NCI-H1930 (cell line): ENCODE measurements at places on chromosomes 7 and 10.

DNA sequence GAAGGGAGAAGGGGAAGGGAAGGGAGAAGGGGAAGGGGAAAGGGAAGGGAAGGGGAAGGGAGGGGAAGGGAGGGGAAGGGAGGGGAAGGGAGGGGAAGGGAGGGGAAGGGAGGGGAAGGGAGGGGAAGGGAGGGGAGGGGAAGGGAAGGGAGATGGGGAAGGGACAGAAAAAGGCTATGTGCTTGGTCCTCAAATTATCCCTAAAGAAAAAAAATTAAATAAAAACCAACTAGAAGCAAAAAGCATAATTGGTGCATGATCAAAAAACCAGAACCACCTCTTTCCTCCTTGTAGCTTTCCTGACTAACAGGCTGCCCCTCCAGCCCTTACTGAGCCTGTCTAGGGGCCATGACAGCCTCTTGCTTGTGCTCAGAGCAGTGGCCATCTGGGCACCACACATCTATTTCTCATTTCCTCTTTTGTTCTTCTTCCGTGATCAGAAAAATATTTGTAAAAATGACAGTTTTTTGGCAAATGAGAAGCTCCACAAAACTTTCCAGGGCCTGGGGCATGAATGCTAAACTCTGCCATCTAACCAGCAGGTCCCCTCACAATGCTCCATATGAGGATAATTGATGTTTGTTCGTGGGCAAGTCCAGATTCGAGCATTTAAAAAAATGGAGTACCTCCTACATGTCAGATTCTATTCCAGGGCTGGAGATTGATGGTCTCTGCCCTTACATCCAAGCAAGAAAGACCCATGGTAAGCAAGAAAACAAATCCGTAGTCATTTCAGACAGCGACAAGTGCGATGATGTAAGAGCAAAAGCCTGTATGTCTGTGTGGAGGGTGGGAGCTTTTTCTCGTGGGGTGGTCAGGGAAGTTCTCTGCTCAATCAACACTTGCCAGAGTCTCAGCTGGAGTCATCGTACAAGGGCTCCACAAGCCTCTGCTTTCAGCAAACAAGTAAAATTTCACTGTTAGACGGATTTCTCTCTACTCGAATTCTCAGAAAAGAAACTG, 320.9 kb downstream of the WDR11 start:
- DNase-seq: no peak

DNA sequence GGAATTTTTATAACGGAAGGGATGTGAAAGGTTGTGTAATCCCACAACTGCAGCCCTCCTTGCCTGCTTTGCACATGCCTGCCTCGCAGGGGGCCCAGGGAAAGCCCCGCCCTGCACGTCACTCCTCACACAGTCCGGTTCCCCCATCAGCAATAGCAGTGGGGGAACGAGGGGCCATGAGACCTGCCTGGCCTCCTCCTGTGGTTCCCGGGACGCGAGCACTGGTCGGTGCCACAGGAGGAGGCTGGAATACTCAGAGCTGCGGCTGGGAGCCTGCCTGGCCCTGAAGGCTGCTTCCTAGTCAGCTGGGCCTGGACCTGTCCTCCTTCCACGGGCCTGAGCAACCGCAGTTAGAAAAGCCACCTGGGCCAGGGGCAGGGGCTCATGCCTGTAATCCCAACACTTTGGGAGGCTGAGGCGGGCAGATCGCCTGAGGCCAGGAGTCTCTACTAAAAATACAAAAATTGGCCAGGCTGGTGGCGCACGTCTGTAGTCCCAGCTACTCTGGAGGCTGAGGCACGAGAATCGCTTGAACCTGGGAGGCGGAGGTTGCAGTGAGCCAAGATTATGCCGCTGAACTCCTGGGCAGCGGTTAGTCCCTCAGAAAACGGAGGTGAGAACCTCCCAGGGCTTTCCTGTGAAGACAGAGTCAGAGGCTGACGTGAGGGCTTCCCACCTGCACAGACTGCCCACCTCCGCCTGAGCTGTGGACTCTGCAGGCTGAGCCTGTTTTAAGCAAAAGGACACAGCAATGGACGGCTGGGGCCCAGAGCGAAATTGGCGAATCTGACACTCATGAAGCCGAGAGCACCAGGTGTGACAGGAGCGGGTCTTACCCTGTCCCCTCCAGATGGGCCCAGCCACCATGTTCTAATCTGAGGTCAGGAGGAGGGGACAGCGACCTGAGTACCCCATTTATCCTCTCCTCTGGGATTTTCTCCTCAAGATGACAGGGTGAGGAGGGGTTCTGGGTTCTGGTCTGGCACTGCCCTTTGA, 52.9 kb downstream of the VIPR2 start:
- DNase-seq: no peak

GRCh38 chr10:43305876-43306275, 39.0 kb upstream of the RASGEF1A start:
- DNase-seq: no peak

DNA sequence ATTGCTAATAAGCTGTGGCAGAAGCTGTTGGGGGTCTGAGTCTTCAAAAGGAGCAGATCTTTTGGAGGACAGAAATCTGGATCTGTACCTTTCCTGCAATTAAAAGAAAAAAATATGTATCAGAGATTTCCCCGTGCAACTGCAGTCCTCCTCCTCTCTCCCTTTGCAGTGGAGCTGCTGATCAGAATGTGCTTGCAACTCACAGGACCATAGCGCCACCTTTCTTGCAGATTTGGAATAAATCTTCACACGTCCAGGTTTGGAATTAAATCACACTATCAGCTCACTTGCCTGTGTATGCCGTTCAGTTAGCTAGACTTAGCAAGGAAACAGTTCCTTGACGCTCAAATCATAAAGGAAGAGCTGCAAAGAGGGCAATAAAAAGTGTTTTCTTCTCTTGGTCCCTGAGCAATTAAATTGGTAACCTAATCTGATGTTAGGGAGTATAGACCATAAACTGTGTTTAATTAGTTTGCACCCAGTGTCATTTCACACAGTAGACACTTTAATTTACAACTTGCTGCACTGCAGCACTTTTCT, 77.4 kb downstream of the PON1 start:
- peak; percentile 67 for DNase-seq

- no peak for DNase-seq
Observed at GRCh38 chr7:29254591-29254990, 60.0 kb downstream of the CHN2 start.

DNA sequence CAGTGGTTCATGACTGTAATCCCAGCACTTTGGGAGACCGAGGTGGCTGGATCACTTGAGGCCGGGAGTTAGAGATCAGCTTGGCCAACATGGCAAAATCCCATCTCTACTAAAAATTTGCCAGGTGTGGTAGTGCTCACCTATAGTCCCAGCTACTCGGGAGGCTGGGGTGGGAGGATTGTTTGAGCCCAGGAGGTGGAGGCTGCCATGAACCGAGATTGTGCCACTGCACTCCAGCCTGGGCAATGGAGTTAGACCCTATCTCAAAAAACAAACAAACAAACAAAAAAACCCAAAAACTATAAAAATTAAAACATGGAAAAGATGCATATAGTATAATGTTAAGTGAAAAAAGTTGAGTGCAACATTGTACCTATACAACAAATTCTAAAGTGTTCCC, 81.4 kb downstream of the AKR1D1 start:
- DNase-seq: no peak

- no peak for DNase-seq
Observed at GRCh38 chr7:49243521-49243920, 319.2 kb downstream of the CDC14C start.

DNA sequence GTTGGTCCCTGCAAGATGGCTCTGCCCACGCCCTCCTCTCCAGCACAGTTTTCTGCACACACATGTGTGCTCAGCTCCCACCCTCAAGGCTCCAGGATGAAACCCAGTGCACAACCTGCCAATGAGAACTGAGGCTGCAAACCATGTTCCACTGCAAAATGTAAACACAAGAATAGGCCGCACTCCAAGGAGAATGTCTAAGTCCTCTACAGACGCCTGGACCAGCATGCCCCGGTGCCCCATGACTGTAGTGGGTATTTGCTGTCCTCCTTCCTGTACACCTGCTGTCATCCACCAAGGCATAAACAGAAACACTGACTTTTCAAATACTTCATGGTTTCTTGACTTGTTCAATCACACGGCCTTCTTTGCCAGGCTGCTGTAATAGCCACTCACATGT, 72.6 kb downstream of the COBL start:
- no peak for DNase-seq

GRCh38 chr10:37671802-37672201, 185.6 kb downstream of the ZNF248 start:
- no peak for DNase-seq

DNA sequence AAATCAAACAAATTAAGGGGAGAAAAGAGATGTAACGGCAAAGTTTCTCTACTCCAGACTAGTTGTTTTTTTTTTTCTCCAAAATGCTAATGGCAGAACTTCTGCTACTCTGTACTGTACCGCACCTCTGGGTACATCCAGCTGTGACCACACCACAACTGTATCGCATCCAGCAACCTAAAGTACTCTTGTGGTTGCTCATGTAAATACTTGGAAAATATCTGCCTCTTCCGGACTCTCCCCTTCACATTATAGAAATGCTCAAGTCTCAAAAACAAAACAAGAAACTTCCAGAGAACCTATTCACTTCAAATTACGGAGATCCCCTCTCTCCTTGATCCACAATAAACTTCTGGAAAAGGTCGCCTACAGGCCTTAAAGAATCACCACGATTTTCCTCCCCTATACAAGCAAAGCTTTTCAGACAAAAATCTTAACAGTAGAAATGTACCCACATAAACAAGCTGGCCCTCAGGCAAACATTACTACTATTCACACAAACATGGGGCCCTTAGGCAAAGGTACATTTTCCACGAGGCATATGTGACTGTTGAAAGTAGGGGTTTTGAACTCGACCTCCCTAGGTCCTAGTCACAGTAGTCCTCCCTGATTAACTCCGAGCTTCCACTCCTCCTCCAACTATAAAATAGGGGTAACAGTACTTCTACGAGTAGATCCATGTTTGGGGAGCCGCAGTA, 222.9 kb upstream of the MKLN1 start:
- DNase-seq: no peak

- DNase-seq: no peak
Observed at GRCh38 chr7:151795168-151795811, 81.6 kb downstream of the PRKAG2 start.

DNA sequence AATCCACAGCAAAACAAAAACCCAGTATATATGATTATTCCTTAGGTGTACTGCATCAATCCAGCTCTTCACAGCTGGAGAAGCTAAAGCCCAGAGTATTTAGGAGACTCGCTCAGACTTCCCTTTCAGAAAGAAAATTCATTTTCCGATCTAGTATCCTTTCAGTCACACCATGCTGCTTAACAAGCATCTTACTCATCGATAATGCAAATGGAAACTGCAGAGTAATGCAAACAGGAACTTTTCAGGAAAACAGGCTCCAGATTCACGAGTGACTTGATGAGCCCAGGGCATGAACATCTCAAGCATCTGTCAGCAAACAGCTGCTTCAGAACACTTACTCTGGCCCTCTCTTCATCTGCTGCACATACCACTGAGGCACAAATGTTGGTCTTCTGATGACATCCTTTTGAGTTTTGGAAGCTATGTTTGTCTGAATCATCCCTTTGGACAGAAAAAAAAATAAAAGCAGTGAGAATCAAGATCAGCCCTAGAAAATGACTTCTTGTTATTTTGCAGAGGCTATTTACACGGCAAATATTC, 24.9 kb upstream of the ZC3HAV1L start:
- no peak for DNase-seq

DNA sequence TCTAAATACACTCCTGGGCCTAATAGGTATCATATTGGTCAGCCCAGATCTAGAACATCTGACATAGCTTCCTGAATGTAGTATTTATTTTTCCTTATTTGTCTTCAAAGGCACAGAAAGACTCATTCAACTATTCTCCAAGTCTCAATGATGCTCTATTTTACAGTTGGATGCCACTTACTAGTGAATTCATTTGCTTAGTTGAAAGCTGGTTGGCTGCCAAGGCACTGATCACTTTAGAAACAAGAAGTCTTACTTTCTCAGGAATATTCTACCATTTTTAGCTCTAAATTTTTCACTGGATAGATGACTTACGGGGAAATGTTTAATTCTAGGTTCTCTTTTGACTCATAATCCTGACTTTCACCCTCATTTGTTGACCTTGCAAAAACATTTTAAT, 863.4 kb downstream of the SORCS1 start:
- DNase-seq: no peak

GRCh38 chr7:120554960-120555571, 282.1 kb downstream of the KCND2 start:
- DNase-seq: peak; percentile 37

DNA sequence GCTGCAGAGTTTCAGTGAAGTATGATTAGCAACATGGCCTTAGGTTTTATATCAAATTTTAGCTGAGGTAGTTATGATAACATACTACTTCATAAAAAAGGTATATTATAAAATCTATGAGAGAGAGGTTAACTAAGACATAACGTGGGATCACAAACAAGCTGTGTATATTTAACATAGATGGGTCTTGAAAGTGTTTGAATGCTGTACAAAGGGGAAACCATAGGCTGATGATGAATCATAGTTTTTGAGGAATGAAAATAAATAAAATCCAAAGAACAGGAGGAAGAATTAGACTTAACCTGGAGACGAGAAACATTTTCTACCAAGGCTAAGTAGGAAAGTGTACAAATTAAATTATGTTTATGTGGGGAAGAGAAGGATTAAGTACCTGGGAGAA, 119.0 kb downstream of the GNAI1 start:
- no peak for DNase-seq

DNA sequence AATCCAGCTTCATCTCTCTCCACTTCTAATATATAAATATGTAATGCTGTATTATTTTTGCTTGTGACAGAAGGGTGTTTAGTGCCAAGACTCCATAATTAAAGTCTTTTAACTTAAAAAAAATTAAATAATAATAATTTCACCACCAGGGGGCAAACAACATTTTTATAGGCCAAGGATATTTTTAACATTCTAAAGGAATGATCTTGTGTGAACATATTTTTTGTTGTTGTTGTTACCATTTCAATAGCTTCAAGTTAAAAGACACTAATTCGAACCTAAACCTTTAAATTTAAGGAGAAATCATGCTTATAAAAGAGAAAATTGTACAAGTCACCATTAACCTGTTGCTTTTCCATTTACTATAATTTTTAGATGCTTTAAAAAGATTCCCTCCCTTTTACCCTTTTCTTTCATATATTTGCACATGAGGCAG, 7.5 kb upstream of the DNAJC1 start:
- DNase-seq: no peak

- no peak for DNase-seq
Observed at GRCh38 chr7:123901101-123901500, 23.9 kb upstream of the SPAM1 start.

DNA sequence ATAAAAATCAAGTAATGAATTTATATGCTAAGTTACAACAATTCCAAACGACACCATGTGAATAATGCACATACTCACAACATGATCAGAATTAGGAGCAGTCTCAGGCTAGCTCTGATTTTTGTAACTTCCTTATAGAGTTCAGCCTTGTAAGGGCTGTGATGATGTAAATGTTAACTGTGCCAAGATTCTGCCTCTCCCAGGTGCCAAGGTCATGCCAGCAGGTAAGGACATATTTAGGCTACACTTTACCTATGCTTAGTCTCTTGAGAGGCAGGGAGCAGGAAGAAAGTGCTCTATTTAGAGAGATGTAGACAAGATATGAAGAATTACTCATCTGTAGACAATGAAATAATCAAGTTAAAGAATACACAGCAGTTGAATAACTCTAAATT, 53.6 kb upstream of the AGR3 start:
- DNase-seq: no peak

GRCh38 chr7:117401293-117402002, 25.8 kb downstream of the ASZ1 start:
- no peak for DNase-seq
